Ovary (tissue), 10 donors: ENCODE measurements at places on chromosomes 6 and 20. TPM values are rescaled to one million over a fixed set of nuclear protein-coding genes. Genes with fewer than 3 reads are reported as not detected.

DNA sequence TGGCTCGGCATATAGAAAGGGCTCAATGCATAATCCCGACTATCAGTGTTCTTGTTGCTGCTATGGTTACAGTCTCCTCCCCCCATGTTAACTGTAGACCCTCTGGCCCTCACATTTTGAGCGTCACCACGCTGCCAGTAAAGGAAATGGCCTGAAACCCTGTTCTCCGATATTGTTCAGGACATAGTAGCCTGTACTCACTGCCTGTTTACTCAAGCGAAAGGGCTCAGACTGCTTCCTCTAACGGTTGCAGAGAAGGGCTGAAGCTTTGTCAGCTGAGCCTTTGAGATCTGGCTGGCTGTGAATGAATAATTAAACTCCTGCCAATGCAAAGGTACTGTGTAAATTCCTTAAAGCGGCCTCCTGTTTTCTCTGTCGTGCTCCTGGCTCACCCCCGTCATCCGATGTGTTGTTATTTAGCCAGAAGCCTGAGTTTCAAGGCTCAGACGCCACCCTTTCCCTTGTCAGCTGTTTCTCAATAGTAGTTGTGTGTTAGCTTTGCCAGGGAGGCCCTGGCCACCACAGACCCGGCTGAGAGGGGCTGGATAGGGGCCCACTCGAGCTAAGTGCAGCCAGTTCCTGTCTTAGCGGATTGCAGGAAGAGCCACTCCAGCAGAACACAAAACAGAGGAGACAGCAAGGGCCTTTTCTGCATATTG, 31.2 kb upstream of the RALGAPA2 start:
- DNase-seq, result peak; percentile 83

Gene RFX6
- not detected for total RNA-seq

Gene KCNK16
- total RNA-seq, result not detected

DNA sequence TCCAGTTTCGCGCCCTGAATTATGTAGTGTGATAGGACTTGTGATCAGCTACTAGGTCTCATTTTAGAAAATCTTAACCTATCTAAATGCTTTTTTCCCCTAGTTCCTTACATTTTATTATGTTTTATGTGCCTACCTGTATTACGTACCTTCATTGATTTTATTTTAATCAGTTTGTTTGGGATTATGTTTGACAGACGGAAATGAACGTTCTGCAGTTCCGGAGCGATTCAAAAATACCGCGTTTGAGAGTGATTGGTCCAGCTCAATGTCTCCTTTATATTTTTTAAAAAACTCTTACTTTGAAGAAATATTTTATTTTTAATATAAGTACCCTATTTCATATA, 114.3 kb upstream of the BTN3A2 start:
- DNase-seq, result no peak

DNA sequence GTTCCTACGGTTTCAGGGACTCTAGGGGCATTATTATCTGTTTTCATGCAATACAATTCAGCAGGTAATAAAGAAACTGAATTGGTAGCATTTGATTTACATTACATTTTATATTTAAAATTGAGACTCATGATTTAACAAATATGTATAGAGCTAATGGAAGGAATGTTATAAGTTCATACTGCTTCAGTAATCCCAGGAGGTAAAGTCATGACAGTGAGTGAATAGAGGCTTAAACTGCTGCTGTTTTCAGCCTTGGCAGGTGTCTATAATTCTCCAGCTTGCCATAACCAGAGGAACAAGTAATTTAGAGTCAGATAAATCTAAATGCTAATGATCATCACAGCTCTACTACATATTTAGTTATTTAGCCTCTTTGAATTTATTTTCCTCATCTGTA, 360.8 kb upstream of the MANEA start:
- no peak for DNase-seq

DNA sequence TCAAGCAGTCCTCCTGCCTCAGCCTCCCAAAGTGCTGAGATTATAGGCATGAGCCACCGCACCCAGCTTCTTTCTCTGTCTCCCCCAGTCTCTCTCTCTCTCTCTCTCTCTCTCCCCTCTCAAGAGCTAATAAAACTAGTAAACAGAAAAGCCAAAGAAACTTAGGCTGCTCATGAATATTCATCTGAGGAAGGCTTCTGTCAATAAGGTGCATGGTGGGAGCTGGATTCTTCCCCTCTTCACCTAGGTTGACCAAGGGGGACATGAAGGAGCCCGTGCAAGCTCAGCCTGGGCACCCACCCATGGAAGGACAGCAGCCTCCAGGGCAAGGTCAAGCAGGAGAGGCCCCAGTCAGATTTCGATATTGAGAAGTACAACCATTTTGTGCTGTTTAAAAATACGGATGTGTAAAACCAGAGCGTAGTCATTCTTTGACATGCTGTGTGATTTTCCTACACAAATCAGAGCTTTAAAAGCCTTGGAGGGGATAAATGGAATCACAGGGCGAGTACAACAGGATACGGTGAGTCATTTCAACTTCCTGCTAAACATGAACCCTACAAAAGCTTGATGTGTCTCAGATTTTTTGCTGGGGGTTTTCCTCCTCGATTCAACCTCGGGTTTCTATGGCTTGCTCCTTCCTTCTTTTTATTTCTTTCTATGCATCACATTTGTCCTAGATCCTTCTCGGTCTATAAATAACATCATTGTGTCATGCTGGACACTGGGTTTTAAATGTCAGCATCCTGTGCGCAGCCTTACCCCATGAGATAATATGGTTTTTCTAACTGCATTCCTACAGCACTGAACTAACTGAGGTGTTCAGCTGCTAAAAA, 368.9 kb upstream of the JARID2 start:
- DNase-seq, result no peak

DNA sequence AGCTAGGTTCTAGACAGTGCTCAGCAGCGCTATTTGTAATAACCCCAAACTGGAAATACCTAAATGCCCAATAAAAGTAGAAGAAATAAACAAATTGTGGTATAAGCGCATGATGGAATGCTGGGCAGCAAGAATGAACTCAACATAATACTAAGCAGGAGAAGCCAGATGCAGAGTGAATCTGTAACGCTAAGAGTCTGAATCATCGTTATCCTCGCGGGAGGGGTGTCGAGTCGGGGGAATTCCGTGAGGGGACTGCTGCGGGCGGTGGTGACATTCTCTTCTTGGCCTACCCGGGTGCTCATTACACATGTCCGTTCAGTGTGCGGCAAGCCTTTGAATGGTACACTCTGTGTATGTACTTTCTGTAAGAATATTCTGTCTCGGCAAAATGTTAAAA, 83.7 kb downstream of the SULF2 start:
- no peak for DNase-seq

GRCh38 chr6:22613695-22614094, 44.3 kb downstream of the HDGFL1 start:
- no peak for DNase-seq

GRCh38 chr20:63846128-63846771, 15.0 kb upstream of the ABHD16B start:
- DNase-seq, result peak; percentile 91

Gene ABHD16B
- not detected for total RNA-seq

GRCh38 chr6:168232989-168233874, 86.3 kb downstream of the DACT2 start:
- DNase-seq, result no peak

Gene CBLN4
- total RNA-seq, result 1.6 TPM

Gene SCGN
- total RNA-seq, result not detected

Gene C2
- total RNA-seq, result 23.0 TPM

Gene ADGRF5
- total RNA-seq, result 22.3 TPM

- no peak for DNase-seq
Measured at GRCh38 chr20:22773344-22773743, 189.0 kb upstream of the FOXA2 start.

- no peak for DNase-seq
Measured at GRCh38 chr6:127775371-127775770, 125.5 kb downstream of the THEMIS start.

Gene BICRAL
- total RNA-seq, result 25.4 TPM

DNA sequence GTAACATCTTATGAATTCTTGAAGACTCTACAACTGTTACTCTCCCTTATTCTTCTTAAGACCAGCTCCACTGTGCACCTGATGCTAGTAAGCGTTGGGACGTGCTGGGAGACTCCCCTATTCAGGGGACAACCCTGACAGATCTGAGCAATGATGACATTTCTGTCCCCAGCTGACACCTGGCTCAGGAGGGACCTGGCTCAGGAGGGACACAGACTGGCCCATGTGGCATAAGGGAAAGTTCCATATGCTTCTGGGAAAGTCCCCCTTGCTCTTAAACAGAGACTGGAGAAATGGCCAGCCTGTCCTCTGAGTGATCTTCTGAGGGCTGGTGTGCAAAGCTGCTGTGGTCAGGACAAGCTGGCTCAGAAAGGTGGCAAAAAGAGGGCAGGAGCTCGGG, 10.0 kb upstream of the CD93 start:
- DNase-seq, result no peak

DNA sequence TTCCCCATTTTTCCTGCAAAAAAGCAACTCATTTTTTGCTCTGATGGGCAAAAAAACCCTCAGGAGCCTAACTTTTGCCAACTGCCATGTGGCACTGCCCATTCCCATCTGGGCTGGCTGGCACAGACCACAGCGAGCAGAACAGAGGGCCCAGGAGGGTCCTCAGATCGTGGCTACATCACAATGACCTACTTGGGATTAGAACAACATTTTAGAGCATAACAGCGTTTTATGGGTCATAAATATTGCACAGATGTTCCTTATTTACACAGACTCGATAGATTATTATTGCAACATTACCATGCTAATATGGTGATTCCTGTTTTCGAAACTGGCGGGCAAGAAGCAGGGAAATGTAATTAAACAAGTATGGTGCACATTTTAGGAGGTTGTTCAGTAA, 28.0 kb downstream of the PTPRT start:
- DNase-seq, result no peak

GRCh38 chr6:134853111-134854055, 96.5 kb downstream of the ALDH8A1 start:
- DNase-seq, result no peak

GRCh38 chr6:79543411-79543810, 6.2 kb upstream of the LCA5 start:
- no peak for DNase-seq

GRCh38 chr6:45572833-45573232, 195.1 kb upstream of the SUPT3H start:
- DNase-seq, result no peak

DNA sequence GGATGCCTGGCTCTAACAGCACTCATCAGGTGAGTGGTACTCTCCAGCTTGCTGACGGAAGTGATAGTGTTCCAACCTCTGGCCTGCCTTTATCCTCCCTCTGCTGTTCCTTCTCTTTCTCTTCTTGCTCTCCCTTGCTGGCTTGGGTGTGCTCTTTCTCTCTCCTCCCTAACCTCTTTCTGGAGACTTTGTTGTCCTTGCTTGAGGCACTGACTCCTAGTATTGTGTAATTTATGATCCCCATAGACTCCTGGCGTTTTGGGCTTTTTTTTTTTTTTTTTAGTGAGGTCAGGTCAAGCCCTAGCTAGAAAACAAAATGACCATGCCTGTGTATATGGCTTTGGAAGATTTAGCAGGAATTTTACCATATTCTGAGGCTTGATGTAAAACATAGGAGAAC, 84.7 kb upstream of the MRAP2 start:
- no peak for DNase-seq

GRCh38 chr6:156161471-156161870, 615.7 kb upstream of the ARID1B start:
- DNase-seq, result no peak

GRCh38 chr20:2136275-2136674, 34.6 kb downstream of the STK35 start:
- DNase-seq, result no peak

DNA sequence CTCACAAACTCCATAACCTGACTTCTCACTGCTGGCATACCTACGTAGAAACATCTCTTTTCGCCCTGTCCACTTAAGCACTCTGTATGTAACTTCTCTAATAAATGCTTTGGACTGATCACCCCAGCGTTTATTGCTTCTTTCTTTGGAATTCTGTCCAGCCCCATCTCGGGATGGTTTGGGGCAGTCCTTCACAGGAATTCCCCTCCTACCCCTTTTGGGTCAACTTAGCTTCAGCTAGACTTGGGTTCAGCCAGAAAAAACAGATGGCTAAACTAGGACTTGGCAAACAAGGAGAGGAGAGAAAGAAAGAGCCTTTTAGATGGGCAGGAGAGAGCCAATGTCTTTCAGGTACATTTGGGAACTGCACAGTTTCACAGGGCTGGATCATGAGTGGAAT, 3.9 kb upstream of the LTV1 start:
- DNase-seq, result no peak

GRCh38 chr20:63777614-63778013, 38.0 kb downstream of the SLC2A4RG start:
- DNase-seq, result no peak

GRCh38 chr20:62952373-62952967, at the start of gene SLC17A9:
SLC17A9 (plus strand) TSS chr20:62952709; CDS start chr20:62952831, 122 bp downstream.
- DNase-seq, result peak; percentile 72

Gene ARFGEF3
- 1.4 TPM for total RNA-seq

Gene CYP21A2
- total RNA-seq, result 7.5 TPM

Gene DNAH8
- 0.08 TPM for total RNA-seq

GRCh38 chr6:157462956-157463742, 82.2 kb downstream of the ZDHHC14 start:
- no peak for DNase-seq

GRCh38 chr6:144547409-144547808, 262.3 kb downstream of the UTRN start:
- no peak for DNase-seq

DNA sequence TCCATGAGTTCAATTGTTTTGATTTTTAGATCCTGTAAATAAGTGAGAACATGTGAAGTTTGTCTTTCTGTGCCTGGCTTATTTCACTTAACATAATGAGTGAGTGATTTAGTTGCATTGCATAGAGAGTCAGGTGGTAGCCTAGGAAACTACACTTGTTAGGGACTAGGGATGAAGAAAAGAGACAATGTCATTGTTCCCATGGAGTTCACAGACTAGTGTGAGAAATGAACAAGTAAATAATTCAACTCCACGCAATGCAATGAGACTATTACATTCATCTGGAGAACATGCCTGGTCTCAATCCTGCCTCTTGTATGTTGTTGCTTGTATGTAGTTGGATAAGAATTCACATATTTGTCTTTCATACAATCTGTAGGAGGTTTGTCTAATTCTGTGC, 76.3 kb upstream of the B3GAT2 start:
- no peak for DNase-seq

Gene SSTR4
- not detected for total RNA-seq

Gene TCP11
- total RNA-seq, result 0.46 TPM

Gene SULF2
- total RNA-seq, result 423 TPM

GRCh38 chr6:88899569-88900316, 63.7 kb downstream of the RNGTT start:
- DNase-seq, result no peak

DNA sequence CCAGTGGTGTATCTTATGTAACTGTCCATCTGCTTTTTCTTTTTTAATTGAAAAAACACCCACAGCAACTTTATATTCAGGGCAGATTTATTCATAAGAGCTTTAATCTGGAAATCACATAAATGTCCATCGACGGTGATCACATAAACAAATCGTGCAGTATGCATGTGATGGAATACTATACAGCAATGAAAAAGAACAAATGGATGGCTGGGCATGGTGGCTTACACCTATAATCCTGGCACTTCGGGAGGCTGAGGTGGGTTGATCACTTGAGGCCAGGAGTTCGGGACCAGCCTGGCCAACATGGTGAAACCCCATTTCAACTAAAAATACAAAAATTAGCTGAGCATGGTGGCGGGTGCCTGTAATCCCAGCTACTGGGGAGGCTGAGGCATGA, 39.1 kb downstream of the VSTM2L start:
- no peak for DNase-seq

- no peak for DNase-seq
Measured at GRCh38 chr20:35854713-35855348, 83.0 kb downstream of the PHF20 start.

- DNase-seq, result no peak
Measured at GRCh38 chr20:23198815-23199214, 112.7 kb upstream of the CD93 start.

Gene SENP6
- total RNA-seq, result 134 TPM
